ENCODE measurements at places on chromosomes 3 and 15. TPM values are rescaled to one million over a fixed set of nuclear protein-coding genes. Genes with fewer than 3 reads are reported as not detected.

Gene ACAD11
- total RNA-seq: 69.9 TPM

Gene ITPKA
- total RNA-seq: 1.7 TPM

Gene GP9
- total RNA-seq: not detected

Gene MRPL46
- total RNA-seq: 9.9 TPM

Gene FHIT
- 0.53 TPM for total RNA-seq
